ENCODE measurements at places on chromosomes 1 and 21. TPM values are rescaled to one million over a fixed set of nuclear protein-coding genes. Genes with fewer than 3 reads are reported as not detected.

Gene KLF17
- not detected for total RNA-seq

Gene KLHDC7A
- total RNA-seq = not detected

Gene RAB3B
- 0.61 TPM for total RNA-seq

Gene ARHGAP29
- total RNA-seq = 18.4 TPM

Gene NTMT2
- total RNA-seq = not detected

Gene MYOC
- not detected for total RNA-seq

Gene EFNA3
- 3.5 TPM for total RNA-seq

Gene SPRR3
- total RNA-seq = not detected

Gene MFAP2
- total RNA-seq = 24.1 TPM

Gene SLAMF1
- total RNA-seq = not detected

Gene CD84
- not detected for total RNA-seq

Gene SDCCAG8
- 13.6 TPM for total RNA-seq

Gene PTGFR
- total RNA-seq = not detected

Gene YARS1
- 81.3 TPM for total RNA-seq

Gene OR2M3
- total RNA-seq = not detected

Gene C1orf87
- total RNA-seq = not detected

Gene CXADR
- 1.7 TPM for total RNA-seq

Gene KIF21B
- 0.61 TPM for total RNA-seq

Gene TCHHL1
- not detected for total RNA-seq

Gene OR2AJ1
- not detected for total RNA-seq

Gene PADI4
- total RNA-seq = not detected

Gene CITED4
- total RNA-seq = not detected

Gene TMEM82
- not detected for total RNA-seq

Gene OR2T11
- not detected for total RNA-seq

Gene TNN
- total RNA-seq = 0.08 TPM

Gene FAM72D
- 9.9 TPM for total RNA-seq

Gene CD53
- 0.08 TPM for total RNA-seq

Gene PGLYRP4
- not detected for total RNA-seq

Gene TPTE
- total RNA-seq = 0.28 TPM

Gene CA6
- total RNA-seq = not detected

Gene DEPDC1
- 44.8 TPM for total RNA-seq

Gene DNM3
- 12.1 TPM for total RNA-seq

Gene FMO1
- not detected for total RNA-seq

Gene SEMA4A
- 1.2 TPM for total RNA-seq

Gene PTPRF
- 34.1 TPM for total RNA-seq

Gene GSTM1
- not detected for total RNA-seq

Gene NCF2
- 0.25 TPM for total RNA-seq

Gene SMIM1
- not detected for total RNA-seq

Gene TEX38
- total RNA-seq = not detected

Gene BARHL2
- not detected for total RNA-seq

Gene ZNF593OS
- total RNA-seq = not detected

Gene ADORA1
- 60.9 TPM for total RNA-seq

Gene KANK4
- 57.9 TPM for total RNA-seq

Gene FPGT
- total RNA-seq = 11.1 TPM

Gene CFAP57
- total RNA-seq = 0.04 TPM

Gene RXFP4
- not detected for total RNA-seq

Gene LEFTY2
- 0.77 TPM for total RNA-seq

Gene ORC1
- total RNA-seq = 37.3 TPM

Gene PAPPA2
- total RNA-seq = 0.04 TPM

Gene MAB21L3
- total RNA-seq = 0.95 TPM

Gene SHISAL2A
- total RNA-seq = not detected
